Stromal cell of bone marrow (primary cell): ENCODE measurements at places on chromosomes 12 and 14.

GRCh38 chr12:79400481-79400880, 290.3 kb downstream of the PAWR start:
- no peak for DNase-seq

GRCh38 chr14:72904840-72905561, 11.1 kb upstream of the DPF3 start:
- DNase-seq = peak; percentile 79

- peak; percentile 54 for DNase-seq
Measured at GRCh38 chr12:112422531-112422930, 3.8 kb downstream of the PTPN11 start.

DNA sequence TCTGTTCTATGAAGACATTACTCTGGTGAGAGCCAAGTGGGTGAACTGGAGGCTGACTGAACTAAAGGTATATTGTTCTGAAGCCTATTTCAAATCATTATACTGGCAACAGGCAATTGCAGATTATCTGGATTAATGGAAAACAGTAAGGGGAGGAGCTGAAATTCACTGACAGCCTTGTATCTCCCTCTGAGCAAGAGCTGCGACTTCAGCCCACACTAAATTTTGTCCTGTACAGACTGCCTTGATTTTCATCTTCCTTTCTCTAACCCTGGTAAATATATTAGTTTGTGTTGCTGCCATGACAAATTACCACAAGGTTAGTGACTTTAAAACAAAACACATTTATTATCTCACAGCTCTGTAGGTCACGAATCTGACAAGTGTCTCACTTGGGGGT, 231.1 kb downstream of the SLC2A13 start:
- DNase-seq = no peak
